Activated CD8-positive, alpha-beta memory T cell treated with anti-CD3 and anti-CD28 coated beads for 4 hours (primary cell): ENCODE measurements at places on chromosomes 1 and 21.

DNA sequence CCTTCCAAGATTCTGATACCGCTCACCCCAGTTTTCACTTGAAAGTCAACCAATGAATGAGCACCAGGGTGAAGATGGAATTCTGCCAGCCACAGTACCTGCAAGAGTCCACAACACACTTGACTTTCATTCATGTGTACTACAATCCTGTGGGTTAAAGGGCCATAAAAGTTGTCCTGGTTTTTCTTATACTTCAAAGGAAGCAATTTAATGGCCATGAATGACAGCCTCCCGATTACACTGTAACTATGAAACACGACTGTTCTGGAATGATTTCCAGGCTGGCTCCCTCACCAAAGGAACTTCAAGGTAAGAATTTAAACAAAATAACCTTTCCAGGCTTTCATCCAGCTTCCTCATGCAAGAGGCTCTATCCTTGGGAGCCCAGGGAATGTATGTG, 502.8 kb downstream of the SMYD3 start:
- no peak for DNase-seq

DNA sequence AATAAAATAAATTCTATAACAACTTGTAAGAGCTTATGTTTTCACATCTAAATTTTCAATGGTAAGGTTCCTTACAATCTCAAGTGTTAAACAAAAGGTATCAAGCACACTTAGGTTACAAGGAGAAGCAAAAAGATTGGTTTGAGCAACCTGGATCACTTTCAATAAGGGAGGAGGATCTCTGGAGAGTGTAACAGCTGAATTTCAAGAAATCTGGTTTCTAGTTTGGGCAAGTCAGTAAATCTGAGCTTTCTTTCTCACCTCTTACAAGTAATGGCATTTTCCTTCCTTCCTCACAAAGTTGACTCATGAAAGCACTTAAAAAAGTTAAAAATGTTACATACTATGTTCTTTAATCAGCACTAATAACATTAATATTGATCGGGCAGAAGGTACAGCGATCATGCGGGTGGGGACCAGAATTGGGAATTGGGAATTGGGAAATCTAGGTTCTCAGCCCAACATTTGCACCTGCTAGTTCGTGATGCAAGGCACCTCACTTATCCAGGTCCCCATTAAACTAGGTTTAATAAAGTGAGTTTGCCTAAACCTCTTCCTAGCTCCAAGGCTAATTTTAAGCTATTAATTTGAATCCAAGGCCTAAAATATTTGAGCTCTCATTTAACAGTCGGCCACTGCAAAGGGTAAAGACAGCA, 3.1 kb downstream of the NUCKS1 start:
- DNase-seq = no peak

DNA sequence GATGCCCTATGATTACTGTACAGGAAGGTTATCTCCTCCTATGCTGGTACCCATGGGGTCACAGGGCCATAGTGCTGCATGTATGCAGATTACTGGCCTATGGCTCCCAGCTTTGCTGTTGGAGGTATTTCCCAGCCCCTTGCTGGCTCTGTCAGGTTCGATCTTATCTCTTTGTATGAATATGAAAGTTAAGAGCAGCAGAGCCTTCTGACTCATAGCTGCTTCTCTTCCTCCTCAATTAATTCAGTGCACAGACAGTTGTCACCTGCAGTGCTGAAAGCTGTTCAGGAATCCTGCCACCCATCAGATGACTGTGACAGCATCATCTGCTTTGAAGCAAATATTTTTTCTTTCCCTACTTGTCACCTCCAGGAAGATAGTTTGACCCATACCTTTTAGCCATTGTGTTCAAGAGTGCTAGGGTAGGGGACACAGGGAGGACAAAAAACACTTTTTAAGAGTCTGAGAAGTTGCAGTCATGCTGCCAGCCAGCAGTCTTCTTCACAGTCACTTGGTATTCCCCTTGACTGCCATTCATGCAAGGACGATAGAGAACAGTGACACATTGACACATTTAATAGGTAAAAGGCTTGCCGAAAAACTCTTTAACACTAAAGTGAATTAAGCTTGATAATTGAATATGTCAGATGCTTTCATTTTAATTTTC, 73.1 kb downstream of the KIF1B start:
- DNase-seq = no peak

DNA sequence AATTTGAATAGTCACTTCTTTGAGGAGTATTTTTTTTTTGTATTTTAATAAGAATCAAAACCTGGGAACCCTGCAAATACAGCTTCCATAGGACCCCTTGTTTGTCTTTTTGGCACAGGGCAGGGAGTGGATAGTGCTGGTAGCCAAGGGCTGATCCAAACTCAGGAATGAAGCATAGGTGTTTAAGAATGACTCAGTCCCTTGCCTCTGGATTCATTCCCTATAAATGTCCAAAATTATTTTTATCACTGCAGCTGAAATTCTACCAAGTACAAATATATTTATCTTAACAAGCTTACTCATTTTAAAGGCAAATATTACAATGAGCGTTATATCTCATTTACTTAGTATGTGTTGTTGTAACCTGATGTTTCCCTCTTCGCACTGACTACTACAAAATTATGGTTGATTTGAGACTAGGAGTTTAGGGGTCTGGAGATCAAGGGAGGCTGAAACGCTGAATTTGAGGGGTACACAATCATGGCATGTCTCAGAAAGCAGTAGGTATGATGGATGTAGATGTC, 278.6 kb upstream of the LYPLAL1 start:
- DNase-seq = no peak

GRCh38 chr1:3774276-3774945, 1.9 kb downstream of the SMIM1 start:
- DNase-seq = no peak

DNA sequence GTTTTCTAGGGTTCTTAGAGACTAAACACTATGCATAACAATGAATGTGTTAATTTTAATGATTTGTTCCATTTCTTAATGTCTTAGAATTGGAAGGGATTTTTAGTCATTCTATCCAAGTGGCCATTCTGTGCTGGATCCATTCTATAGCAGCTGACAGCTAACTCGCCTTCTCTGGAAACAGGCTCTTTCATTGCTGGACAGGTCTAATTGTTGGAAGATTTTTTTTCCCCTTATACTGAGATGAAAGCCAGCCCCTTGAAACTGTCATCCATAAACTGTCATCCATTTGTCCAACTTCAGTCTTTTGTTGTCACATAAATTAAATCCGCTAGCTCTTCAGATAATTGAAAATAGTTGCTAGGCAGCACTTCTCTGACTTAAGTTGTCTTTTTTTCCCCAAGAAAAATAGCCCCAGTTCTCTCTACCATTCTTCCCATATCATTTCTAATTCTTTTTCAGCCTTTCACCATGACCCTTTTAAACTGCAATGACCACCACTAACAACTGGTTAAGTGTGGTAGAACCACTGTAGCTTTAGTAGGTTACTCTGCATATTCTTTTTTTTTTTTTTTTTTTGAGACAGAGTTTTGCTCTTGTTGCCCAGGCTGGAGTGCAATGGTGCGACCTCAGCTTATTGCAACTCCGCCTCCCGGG, 19.7 kb downstream of the AK4 start:
- no peak for DNase-seq

GRCh38 chr1:198411240-198411639, 129.2 kb downstream of the ATP6V1G3 start:
- DNase-seq = no peak

- no peak for DNase-seq
Measured at GRCh38 chr1:151145304-151146071, 943 bp downstream of the SEMA6C start.

- no peak for DNase-seq
Measured at GRCh38 chr1:25500694-25501093, 42.7 kb upstream of the LDLRAP1 start.

DNA sequence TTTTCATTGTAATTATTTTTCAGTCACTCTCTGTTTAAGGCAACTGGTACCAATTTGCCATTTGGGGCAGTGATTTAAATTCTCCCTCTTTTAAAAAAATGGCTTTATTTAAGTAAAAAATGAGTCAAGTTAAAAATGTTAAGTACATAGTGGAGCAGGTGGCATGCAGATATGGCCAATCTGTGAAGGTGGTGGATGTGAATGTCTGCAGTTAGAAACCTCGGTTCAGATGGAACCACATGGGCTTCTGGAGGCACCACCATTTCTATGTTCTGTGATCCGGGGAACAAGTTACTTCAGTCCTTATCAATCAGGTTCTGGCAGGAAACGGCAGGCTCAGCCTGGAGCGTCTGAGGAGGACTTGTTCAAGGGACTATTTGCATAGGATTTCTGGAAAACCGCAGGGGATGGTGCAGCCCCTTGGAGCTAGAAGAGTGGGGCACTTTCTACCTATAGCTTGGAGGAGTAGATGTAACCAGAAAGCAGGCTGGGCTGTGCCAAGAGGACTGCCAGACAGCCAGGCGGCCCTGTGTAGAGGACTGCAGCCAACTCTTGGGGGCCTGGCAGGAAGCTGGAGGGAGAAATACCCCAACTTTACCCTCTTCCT, 12.3 kb downstream of the IGSF21 start:
- DNase-seq = no peak

DNA sequence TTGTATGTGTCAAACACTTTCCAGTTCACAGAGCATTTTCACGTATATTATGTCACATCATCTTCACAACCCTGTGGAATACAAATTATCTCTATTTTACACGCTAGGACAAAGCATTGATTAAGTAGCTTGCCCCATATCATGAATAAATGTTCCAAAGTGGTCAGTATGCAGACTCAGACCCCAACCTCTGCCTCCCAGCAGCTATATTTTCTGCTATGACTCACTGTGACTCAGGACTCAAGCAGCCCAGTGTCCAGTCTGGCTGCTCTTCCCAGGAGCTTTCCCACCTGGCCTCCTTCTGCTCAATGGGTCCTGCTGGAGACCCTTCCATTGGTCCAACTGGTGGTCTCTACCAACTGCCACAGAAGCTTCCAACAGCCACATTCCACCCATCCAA, 56.0 kb upstream of the RAP1A start:
- no peak for DNase-seq

GRCh38 chr1:85022700-85023099, 25.6 kb downstream of the MCOLN3 start:
- no peak for DNase-seq

DNA sequence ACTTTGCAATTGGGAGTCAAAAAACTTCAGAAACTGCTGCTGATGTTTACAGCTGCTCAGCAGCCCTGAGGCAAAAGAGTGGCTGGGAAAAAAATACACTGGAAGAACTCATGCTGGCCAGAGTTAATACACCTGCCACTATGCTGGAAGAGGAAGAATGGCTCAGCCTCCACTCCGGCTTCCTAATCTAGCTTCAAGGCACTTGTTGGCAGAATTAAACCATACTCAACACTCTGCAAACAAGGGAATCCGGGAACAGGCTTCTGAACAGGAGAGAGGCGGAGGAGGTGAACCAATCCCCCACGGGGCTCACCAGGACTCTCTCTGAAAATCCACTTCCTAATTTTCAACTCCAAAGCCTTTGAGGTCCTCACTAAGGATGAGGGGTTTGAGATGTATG, 120.1 kb downstream of the CCDC185 start:
- DNase-seq = no peak

GRCh38 chr1:101592845-101593244, 356.0 kb downstream of the S1PR1 start:
- no peak for DNase-seq

- no peak for DNase-seq
Measured at GRCh38 chr1:84255582-84255981, 45.9 kb upstream of the SAMD13 start.

DNA sequence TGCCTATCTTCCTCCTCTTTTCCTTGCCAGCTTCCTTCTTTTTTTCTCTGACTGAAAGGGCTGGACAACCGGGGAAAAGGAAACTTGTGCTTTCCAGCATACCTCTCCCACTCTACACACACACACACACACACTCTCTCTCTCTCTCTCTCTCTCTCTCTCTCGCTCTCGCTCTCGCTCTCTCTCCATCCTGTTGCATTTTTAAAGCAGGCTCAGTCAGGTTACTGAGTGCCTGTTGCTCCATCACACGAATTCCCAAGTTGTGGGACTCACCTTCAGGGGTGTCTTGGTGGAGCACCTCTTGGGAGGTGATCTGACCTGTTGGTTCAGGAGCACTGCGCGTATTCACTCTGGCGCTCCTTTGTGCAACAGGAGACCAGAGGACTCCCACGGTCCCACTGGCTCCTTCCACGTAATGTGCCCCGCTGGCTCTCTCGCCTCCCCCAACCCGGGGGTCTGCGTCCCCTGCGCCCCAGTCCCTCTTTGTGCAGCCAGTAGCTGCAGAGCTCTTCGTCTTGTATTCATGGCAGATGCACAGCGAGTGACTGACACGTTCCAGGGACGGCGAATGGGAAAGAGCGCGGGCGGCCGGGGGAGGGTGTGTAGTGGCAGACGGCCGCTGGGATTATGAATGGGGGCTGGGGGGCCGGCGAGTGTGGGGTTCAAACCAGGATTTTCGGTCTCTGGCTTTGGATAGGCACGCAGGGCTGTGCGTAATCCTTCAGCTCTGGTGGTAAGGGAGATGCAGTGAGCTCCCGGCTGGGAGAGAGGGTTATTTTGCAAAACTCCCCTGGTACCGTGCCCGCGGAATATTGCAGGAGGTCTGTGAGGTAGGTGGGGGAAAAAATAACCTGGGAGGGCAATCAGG, 660 bp upstream of the PDE4B start:
- no peak for DNase-seq

GRCh38 chr1:16164213-16165072, 8.6 kb upstream of the EPHA2 start:
- DNase-seq = no peak

GRCh38 chr1:164948101-164948500, 389.1 kb downstream of the PBX1 start:
- no peak for DNase-seq

- no peak for DNase-seq
Measured at GRCh38 chr1:74571891-74572290, 59.5 kb upstream of the LRRC53 start.

DNA sequence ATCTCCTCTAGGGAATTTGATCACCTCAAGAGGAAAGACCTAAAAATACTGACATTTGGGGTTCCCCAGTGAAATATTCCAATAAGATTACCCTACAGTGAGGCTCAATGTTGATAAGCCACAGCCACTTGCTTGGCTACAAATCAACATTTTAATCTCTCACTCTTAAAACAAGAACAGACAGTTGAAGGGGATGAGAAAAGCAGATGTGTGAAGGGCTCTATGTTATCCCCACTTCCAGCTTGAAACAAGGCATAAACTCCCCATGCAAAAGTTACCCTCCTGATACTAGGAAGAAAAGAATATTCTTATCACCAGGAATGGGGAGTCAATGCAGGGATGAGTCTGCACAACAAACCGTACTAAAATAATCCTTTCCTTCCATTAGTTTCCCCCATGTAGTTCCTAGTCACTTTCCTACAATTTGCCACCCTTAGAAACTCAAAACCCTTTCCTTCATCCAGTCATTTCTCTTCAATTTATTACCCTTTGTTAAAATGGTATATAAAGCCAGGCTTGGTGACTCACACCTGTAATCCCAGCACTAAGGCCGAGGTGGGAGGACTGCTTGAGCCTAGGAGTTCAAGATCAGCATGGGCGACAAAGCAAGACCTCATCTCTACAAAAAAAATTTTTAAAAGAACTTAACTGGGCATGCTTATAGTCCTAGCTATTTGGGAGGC, 29.5 kb downstream of the LPGAT1 start:
- DNase-seq = no peak

GRCh38 chr1:234866007-234866866, 256.3 kb upstream of the IRF2BP2 start:
- no peak for DNase-seq
